H7 (cell line): ENCODE measurements at places on chromosomes 11 and 22. TPM values are rescaled to one million over a fixed set of nuclear protein-coding genes. Genes with fewer than 3 reads are reported as not detected.

DNA sequence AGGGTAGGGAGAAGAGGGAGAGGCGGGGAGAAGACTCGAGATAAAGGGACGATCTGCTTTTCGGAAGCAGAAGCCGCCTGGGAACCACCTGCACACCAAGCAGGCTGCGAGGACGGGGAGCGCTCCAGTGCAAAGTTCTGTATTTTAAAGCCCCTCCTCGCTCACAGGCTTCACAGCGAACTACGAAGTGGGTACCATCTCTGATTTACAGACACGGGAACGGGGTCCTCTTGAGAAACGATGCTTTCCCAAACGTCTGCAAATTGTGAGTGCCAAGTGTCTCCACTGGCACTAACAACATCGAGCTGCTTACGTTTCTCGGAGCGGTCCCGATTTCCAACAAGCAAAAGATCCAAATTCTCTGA is 700 bp upstream of the STX3 start:
- DNase-seq, result peak; percentile 48

DNA sequence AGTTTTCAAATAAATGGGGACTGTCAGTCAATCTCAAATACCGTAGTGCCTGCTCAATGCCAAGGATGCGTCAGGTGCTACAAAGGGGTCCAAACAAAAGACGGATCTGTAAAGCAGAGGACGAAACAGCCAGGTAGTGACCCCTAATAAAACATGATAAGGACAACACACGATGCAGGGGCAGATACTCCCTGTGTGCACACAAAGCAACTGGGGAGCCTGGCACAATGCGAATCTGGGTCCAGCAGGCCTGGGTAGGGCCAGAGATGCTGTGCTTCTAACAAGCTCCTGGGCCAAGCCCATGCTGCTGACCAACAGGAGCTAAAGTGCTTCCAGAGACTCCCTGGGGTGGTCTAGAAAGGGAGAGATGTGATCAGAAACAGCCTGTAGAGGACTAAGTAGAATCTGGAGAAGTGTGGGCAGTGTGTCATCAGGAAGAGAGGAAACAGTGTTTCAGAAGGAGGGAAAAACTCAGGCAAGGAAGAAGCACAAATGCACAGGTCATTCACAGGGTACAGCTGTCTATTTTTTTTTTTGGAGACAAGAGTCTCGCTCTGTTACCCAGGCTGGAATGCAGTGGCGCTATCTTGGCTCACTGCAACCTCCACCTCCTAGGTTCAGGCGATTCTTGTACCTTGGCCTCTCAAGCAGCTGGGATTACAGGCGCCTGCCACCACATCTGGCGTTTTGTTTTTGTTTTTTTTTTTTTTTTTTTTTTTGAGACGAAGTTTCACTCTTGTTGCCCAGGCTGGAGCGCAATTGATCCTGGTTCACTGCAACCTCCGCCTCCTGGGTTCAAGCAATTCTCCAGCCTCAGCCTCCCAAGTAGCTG is 74.5 kb downstream of the MICAL3 start:
- DNase-seq, result no peak

CABP4 gene
- total RNA-seq, result not detected in 2 replicates

GRCh38 chr22:39299829-39300178 is 19.6 kb downstream of the RPL3 start:
- DNase-seq, result peak; percentile 61

DNA sequence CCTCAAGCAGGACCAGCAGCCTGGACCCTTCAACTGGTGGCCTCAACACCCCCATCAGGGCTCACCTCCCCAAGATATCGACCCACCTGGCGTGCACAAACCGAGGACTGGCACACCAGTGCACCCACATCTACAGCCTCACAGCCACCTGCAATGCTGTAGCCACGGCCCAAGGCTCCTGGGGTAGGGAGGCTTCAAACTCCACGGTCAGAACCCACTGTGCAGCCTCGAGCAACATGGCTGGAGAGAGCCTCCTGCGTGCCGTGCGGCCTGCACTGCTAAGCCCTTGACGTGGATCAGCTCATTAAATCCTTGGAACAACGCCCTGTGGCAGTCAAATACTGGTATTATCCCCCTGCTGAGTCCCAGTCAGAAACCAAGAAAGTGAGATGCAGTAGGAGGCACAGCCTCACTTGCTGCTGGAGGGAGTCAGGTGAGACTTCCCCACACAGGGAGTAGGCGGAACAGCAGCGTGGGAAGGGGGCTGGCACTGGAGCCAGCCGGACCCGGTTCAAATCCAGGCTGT is 4.6 kb downstream of the CARD10 start:
- peak; percentile 26 for DNase-seq

- peak; percentile 85 for DNase-seq
Observed at GRCh38 chr11:118068206-118068944, 8.5 kb upstream of the TMPRSS4 start.

DNA sequence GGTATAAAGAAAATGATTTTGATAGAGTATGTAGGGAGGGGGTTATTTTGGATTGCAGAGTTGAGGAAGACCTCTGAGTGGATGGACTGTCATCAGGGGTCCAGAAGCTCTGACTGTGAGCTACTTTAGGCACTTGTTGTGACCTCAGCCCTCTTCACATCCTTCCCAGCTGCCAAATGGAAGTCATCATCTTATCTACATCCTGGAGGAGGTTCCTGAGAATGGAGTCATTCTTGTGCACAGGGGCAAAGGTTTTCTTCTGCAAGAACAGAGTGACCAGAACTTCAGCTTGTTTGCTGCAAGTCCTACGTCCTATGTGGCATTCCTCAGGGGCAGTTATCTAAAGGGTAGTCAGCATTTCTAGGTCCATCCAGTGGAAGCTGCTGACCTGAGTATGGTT is 393.8 kb downstream of the AASDHPPT start:
- DNase-seq, result no peak

CCDC188 gene
- not detected in 2 replicates for total RNA-seq

DNA sequence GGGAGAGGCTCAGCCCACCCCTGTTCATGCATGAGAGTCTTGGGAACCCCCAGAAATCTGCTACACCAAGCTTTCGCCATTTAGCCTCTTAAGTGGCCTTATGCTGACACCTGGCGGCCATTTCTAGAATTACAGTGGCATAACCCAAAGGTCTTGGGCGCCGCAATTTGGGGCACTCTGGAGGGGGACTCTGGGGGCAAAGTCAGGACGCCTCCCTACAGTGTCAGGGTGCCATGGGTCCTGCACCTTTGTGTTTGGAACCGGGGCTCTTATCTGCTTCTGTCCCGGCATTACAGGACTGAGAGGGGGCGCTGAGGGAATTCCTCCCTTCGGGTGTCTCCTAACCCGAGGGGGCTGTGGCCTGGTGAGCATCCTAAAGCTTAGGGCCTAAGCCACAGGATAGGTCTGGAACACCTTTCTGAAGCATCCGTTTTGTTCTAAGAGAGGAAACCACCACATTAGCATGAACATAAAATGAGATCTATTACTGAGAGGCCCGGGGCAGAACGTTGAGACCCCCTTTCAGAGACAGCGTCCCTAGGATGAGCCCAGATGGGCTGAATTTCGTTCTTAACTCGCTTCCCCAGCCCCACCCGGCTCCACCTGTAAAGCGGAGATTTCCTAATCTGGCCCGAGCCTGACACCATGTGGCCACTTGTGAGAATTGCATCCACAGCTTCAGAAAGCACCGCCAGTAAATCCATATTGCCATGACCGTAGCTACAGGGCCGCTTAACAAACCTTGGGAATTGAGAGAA is 9.3 kb downstream of the INS start:
- DNase-seq, result peak; percentile 97

KRTAP5-11 gene
- 0.92 TPM in 1 of 2 replicates, not detected in the other for total RNA-seq

TH gene
- total RNA-seq, result not detected in 2 replicates

DNA sequence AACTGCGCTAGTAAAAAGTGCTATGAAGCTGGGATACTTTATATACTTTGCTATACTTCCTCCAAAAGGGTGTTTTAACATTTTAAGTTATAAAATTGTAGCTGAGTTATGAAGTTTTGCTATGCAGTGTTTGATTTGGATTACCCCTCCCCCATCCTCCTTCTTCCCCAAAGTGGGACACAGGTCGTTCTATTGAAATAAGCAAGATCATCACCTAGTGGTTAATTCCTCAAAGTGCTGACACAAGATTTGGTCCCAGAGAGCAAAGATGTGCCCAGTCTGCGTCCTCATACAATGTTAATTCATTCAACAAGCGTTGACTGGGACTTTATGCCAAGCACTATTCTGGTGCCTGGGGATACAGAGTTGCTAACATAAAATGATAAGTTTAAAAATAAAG is 78.5 kb downstream of the SPON1 start:
- peak; percentile 65 for DNase-seq

- DNase-seq, result peak; percentile 41
Observed at GRCh38 chr11:77073328-77074001, 6.7 kb downstream of the CAPN5 start.

GRCh38 chr11:10599388-10600175 is 31.1 kb upstream of the LYVE1 start:
- no peak for DNase-seq

KRTAP5-9 gene
- total RNA-seq, result not detected in 2 replicates

DNA sequence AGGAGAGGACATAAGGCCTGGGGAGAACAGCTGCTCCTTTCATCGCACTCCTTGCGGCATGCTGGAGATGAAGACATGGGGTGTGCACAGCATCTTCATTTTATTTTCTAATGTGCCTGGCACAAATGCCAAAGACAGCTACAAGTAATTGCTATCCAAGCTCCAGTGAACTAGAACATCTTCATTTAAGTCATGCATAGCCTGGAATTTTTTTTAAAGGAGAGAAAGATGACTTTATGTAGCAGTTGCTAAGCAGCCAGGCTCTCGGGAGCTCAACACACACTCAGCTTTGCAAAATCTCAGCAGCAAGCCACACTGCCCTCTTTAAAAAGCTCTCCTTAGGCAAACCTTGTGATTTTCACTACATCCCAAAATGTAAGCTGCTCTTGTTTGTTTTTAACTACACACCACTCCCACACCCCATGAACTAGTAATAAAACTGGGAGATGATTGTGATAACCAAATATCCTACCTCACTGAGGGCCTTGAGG is 164.5 kb upstream of the POU2AF2 start:
- no peak for DNase-seq

DNA sequence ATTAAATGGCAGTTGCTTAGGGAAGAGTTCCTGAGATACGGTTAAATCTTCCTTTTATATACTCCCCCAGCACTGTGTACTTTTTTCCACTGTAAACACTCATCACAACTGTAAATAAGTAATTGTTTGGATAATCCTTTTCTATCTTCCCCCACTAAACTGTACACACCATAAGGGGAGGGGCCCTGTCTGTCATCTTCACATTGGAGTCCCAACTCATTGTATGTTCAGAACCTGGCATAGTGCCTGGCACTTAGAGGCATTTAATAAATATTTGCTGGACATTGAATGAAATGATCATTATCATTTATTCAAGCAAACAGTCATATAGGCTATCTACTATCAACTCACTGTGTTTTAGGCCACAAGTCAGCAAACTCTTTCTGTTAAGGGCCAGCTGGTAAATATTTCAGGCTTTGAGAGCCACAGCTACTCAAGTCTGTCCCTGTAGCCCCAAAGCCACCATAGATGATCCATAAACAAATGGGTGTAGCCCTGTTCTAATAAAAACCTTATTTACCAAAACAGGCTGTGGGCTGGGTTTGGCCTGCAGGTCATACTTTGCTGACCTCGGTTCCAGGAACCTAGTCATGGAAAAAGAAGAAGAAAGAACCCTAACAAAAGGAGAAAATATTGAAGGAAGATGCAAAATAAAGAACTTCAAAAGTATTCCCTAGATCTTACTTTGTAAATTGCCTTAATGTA is 70.0 kb downstream of the AMOTL1 start:
- DNase-seq, result no peak

- DNase-seq, result no peak
Observed at GRCh38 chr11:61113201-61113600, 10.9 kb downstream of the CD5 start.

DNA sequence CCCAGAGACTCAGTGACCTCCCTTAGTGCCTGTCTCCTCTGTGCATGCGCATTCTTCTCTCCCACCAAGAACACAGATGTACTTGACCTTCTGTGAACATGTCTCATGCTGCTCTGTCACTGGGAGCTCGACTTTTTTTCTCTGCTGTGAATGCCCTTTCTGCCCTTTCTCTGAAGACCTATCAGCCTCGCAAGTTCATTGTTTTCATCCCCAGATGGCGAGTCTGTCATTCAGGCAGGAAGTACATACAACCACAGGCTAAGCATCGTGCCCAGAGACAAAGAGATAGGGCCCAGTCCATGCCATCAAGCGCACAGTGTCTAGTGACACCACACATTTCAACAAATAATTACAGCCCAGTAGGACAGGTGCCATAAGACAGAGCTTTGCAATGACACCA is 50.4 kb upstream of the RAB1B start:
- no peak for DNase-seq

GRCh38 chr11:27242591-27242990 is 120.4 kb downstream of the CCDC34 start:
- no peak for DNase-seq
